Sigmoid colon (tissue), 7 donors: ENCODE measurements at places on chromosomes 5 and 9.

GRCh38 chr5:125798307-125798706 is 624.9 kb upstream of the GRAMD2B start:
- DNase-seq, result no peak

GRCh38 chr5:132001647-132002561 is 9.6 kb downstream of the ACSL6 start:
- no peak for DNase-seq

GRCh38 chr9:92097997-92098482 is 17.2 kb downstream of the SPTLC1 start:
- peak; percentile 94 for DNase-seq

DNA sequence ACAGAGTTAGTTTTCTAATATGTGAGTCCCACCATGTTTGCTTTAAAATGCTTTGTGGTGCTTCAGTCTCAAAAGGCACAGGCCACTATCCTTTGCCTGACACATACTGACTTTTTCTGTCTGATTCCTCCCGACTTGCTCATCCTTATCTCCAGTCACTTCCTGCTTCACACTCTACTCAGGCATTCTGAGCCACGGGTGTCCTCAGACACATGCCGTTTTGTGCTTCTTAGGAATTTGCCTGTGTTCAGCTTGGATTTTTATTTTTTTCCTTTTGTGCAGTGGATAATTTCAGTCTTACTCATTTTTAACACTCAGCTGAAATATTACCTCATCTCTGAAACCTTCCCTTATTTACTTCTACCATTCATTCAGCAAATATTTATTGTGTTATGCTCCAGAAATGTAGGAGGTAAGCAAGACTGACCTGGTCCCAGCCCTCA is 54.1 kb downstream of the MAN2A1 start:
- no peak for DNase-seq

DNA sequence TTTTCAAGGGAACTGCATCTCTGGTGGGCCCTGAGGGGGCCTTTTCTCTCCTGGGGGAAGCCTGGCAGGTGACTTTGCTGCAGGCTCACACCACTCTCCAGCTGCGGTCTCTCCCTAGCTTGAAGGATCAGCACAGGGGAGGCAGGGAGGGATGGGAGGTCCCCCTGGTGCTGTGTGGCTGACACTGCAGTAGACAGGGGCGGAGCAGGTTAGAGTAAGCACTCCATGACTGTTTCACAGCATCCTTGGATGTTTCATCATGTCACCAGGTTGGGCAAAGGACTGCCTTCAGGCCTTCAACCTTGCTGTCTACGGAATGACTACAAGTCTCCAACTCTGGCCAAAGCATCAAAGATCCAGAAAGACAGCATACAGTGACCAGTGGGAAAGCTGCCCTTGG is 470.7 kb downstream of the CDK5RAP2 start:
- DNase-seq, result no peak

DNA sequence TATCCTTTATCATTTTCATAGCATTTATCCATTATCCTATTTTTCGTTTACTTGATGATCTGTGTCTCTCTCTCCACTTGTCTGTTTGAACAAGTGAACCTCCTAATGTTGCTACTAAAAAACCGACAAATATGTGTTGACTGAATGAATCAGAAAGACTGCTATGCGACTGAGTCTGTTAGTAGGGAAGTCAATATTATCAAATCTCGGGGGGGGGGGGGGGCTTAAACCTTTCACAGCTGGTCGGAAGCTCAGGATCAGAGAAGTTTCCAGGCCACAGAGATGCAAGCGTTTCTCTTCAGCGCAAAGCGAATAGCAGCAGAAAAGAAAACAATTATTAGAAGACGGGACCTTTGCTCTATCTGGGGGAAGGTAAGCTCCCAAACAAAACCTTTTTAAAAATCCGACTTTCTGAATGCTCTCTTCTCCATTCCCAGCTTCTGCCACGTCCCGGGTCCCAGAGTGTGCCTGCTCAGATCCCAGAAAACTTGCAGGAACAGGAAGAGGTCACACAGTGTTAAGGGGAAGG is 412 bp downstream of the RIOK2 start:
- no peak for DNase-seq

- peak; percentile 67 for DNase-seq
Measured at GRCh38 chr5:76403766-76404222, 709 bp downstream of the IQGAP2 start.

- peak; percentile 38 for DNase-seq
Measured at GRCh38 chr9:98173181-98173580, 19.3 kb downstream of the CORO2A start.

- DNase-seq, result peak; percentile 66
Measured at GRCh38 chr5:124056991-124057723, 545.2 kb downstream of the CSNK1G3 start.

GRCh38 chr9:9749591-9749990 is 863.2 kb downstream of the PTPRD start:
- DNase-seq, result no peak

- peak; percentile 93 for DNase-seq
Measured at GRCh38 chr5:159819591-159820411, 96.5 kb upstream of the ADRA1B start.

DNA sequence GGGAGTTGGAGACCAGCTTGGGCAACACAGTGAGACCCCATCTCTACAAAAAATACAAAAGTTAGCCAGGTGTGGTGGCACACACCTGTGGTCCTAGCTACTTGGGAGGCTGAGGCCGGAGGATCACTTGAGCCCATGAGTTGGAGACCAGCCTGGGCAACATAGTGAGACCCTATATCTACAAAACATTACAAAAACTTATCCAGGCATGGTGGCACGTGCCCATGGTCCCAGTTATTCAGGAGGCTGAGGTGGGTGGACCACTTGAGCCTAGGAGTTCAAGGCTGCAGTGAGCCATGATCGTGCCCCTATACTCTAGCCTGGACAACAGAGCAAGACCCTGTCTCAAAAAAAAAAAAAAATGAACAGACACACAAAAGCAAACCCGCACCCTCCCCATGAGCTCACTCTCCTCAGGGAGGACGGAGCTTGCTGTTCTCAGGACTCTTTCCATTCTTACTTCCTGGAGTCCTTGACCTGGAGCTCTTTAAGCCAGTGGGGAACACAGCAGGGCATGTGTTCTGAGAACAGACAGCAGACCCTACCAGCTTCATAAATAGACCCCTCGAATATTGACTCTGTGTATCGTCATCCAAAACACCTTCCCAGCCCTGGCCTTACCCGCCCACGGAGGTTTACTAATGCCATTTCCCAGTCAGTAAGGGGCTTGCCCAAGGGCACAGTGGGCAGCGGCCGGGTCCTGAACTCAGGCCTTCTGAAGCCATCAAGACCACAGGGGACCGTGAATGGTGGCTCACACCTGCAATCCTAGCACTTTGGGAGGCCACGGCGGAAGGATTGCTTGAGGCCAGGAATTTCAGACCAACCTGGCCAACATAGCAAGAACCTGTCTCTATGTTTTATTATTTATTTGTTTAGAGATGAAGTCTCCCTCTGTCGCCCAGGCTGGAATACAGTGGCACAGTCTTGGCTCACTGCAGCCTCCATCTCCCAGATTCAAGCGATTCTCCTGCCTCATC is 11.1 kb downstream of the PTGES2 start:
- DNase-seq, result peak; percentile 64

DNA sequence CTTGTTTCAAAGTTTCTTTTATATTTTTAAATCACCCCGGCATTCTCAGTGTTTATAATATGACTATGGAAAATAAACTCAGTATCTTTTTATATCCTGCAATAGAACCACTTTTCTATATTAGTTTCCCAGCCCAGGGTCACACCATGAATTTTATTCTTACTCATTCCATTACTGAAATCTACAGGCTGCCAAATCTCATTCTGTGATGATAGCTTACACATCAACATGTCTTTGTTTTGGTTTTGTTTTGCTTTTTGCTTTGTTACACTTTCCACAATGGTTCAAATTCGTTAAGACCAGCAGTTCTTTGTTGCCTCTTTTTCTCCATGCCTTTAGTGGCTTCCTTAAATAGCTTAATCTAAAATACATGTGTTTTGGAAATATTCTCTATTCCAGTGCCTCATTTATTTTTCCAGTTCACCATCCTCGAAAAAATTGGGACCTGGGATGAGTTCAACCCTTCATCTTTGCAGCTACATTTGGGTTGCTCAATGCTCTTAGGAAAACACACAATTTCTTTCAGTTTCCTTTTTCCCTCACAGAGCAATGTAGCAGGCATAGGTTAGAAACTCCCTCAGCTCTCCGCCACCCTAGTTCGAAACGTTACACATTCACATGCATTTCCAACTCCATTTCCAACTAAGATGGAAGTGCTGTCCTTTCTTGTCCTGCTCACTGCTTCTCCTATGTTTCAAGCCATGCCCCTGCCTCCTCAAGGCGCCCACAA is 1146.3 kb downstream of the MAT2B start:
- DNase-seq, result no peak

- DNase-seq, result no peak
Measured at GRCh38 chr5:36904677-36905076, 28.1 kb downstream of the NIPBL start.

GRCh38 chr5:136308212-136308795 is 57.0 kb downstream of the TRPC7 start:
- no peak for DNase-seq
